ENCODE measurements at places on chromosomes 13 and 19. TPM values are rescaled to one million over a fixed set of nuclear protein-coding genes. Genes with fewer than 3 reads are reported as not detected.

DNA sequence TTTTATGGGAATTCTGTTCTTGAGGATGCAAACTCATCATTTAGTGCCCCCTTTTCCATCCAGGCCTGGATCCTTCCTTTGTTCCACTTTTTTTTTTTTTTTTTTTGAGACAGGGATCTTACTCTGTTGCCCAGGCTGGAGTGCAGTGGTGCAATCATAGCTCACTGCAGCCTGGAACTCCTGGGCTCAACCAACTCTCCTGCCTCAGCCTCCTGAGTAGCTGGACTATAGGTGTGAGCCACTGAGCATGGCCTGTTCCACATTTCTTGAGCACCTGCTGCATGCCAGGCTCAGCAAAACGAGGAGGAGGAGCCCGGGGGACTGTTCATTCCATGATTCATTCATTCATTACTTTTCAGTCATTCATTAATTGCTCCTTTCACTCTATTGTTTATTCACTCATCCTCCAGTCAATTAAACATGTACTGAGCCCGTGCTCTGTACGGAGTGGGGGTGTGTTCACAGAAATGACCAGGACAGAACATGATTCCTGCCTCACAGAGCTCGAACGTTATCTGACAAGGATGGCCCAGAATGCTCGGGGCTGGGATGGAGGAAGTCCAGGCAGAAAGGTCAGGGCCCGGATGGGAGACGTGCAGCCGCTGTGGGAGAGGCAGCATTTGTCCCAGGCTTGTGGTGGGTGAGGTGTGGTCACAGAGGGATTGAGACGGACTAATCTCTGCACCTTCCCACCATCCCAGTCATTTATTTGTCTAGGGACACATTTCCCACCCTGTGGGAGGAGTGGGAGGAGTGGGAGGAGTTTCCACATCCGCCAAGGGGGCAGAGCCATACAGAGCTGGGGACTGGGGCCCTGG is 51.2 kb upstream of the SHKBP1 start:
- DNase-seq: no peak

The CFAP97D2 gene
- total RNA-seq: not detected

The TNFSF9 gene
- 2.9 TPM for total RNA-seq

The KCNJ14 gene
- 4.6 TPM for total RNA-seq

GRCh38 chr13:96769874-96770273 is 224.4 kb downstream of the OXGR1 start:
- DNase-seq: no peak

The CYP2A7 gene
- total RNA-seq: not detected

GRCh38 chr13:84297251-84297650 is 415.0 kb upstream of the SLITRK1 start:
- no peak for DNase-seq

DNA sequence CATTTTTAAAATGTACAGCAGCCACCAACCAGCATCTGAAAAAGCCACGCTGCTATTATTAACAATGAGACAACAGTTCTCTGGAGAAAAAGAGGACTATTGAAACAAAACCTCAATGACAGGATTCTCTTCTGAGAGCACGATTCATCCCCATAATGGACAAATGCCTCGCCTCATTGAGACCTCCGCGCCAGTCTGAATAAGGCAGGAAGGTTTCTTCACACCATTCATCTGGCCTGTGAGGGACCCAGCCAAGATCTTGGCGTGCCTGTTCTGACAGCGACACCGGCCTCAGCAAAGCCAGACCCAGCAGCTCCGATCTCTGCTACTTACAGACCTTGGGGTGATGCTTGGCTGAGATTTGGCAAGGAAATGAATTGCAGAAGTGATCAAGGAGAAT is 14.8 kb downstream of the SMIM7 start:
- DNase-seq: no peak

- DNase-seq: no peak
These were observed 62.0 kb downstream of the GPALPP1 start for GRCh38 chr13:45051315-45051714.

The TRIP10 gene
- 31.6 TPM for total RNA-seq

- no peak for DNase-seq
These were observed 17.3 kb downstream of the LCP1 start for GRCh38 chr13:46164661-46165060.

GRCh38 chr13:44575741-44576350 is at the start of gene TSC22D1:
Gene TSC22D1 (minus strand): TSS chr13:44576330. CDS start chr13:44576074, 256 bp downstream.
- no peak for DNase-seq

DNA sequence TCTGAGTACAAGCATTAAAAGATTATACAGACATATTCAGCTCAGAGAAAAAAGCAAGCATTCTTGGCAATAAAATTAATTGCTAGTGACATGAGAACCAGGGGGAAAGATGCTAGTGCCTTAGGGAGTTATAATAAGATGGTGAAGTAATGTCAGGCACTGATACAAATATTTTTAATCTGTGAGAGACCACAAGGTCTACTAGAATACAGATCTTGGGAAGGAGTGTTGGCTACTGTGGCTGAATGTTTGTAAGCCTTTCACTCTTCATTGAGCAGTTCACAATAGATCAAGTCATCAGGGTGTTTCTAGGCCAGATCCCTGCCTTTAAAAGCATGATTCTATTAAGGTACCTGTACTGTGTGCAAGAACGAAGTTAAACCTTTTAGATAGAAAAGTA is 16.4 kb downstream of the FREM2 start:
- DNase-seq: no peak

The VAV1 gene
- total RNA-seq: 3.1 TPM

DNA sequence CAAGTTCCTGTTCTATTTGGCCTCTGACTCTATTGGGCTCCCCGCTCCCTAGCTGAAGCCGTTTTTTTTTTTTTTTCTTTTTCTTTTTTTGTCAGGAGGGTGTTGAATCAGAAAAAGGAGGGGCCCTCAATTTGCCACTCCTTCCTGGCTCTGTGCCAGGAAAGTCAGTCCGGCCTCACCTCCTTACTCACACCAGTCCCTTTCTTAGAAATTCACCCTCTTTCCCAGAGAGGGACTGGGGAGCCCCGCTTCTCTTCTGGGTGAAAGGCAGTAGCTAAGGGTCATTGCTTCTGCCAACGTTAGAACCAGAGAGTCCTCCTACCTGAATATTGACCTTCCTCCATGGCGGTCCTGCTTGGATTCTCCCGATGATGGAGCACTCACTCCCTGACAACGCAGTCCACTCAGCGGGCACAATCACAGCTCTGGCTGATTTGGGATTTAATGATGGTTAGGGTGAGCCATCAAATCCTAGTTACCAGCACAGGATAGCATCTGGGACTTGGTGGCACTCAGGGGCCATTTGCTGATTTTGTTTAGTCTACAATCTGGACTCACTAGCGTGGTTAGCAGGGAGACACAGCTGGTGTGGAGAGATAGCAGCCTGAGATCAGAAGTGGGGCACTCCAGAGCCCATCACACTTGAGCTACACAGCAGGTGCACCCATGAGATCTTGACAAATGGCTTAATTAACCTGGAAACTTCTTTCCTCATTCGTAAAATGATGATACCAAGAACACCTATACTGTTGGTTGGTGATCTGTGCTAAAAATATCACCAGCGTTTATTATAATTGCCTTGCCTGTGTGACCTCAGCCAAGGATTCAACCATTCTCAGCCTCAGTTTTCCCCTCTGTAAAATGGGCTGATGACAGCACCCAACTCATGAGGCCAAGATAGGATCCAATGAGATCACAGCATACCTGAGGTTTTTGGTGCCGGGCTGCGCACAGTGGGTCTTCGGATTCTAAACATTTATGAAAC is 2.2 kb downstream of the FCER2 start:
- DNase-seq: no peak

DNA sequence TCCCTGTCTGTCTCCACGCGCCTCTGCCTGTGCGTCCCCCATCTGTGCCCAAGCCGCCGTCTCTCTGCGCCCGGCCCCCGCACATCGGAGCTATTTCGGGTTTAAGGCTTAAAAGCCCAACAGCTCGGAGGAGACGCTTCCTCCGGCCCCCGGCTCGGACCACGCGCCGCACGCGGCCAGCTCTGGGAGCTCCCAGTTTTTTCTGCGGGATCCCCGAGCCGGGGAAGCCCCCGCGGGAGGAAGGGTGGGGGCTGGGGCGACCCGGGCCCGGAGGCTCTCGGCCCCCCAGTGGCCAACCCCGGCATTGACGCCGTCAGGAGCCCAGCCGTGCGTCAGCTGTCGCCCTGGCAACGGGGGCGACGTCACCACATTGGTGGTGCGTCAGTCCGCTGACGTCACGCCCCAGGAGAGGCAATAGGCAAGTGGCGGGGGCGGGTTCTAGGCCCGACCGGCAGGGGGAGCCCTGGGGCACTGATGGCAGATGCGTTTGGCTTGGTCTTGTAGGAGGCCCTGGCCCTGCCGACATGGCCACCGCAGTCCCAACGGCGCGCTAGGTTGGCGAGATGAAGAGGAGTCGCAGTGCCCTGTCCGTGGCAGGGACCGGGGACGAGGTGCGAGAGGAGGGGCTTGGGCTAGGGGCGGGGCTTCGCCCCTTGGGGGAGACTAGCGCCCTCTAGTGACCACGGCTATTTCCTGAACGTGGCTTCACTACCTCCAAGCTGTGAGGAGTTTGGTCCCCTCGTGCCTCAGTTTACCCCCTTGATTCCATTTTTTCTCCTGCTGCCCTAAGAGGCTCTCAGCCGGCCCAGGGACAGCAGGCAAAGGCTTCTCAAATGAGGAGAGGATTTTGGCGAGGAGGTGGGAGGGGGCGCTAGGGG is 3.7 kb upstream of the PDE4A start:
- DNase-seq: peak; percentile 94

The FGF21 gene
- not detected for total RNA-seq

Data from suprapubic skin (tissue), 4 donors.